ENCODE measurements at places on chromosomes 3 and 15. TPM values are rescaled to one million over a fixed set of nuclear protein-coding genes. Genes with fewer than 3 reads are reported as not detected.

Gene FBXW12
- 0.08 TPM for polyA plus RNA-seq

Gene IL20RB
- polyA plus RNA-seq: 83.2 TPM

Gene INKA1
- 26.3 TPM for polyA plus RNA-seq

Gene GABRB3
- polyA plus RNA-seq: 0.45 TPM

Gene CYP1A1
- polyA plus RNA-seq: 0.08 TPM

Gene NAA80
- polyA plus RNA-seq: 6.9 TPM

Gene PRSS50
- 0.06 TPM for polyA plus RNA-seq

Gene TPRG1
- 61.0 TPM for polyA plus RNA-seq

Gene ZNF501
- polyA plus RNA-seq: 0.89 TPM

Gene DHFR2
- 1.9 TPM for polyA plus RNA-seq

Gene ZBTB47
- 3.5 TPM for polyA plus RNA-seq

Gene HHATL
- 0.12 TPM for polyA plus RNA-seq

Gene CHRNA5
- 1.5 TPM for polyA plus RNA-seq

Gene DUOXA2
- 8.4 TPM for polyA plus RNA-seq

Gene SH3GL3
- 8.3 TPM for polyA plus RNA-seq

Gene PLA2G4D
- polyA plus RNA-seq: 1.0 TPM

Gene GABRR3
- not detected for polyA plus RNA-seq

Gene SAMMSON
- 0.47 TPM for polyA plus RNA-seq

Gene IQCB1
- 12.2 TPM for polyA plus RNA-seq

Gene CCNB2
- 5.9 TPM for polyA plus RNA-seq

Gene PIERCE2
- polyA plus RNA-seq: 0.73 TPM

Gene RPP14
- 7.5 TPM for polyA plus RNA-seq

Gene CTXN2
- not detected for polyA plus RNA-seq

Gene CFAP161
- polyA plus RNA-seq: 0.18 TPM

Gene AGBL1
- polyA plus RNA-seq: not detected

Gene KIF15
- 4.3 TPM for polyA plus RNA-seq

Gene SLC26A6
- 6.4 TPM for polyA plus RNA-seq

Gene FOXB1
- polyA plus RNA-seq: not detected

Gene ACTC1
- polyA plus RNA-seq: 1.0 TPM

Gene KCNH8
- polyA plus RNA-seq: 0.06 TPM

Gene CLK3
- polyA plus RNA-seq: 50.7 TPM

Gene ZBTB11
- polyA plus RNA-seq: 6.7 TPM

Gene FYTTD1
- polyA plus RNA-seq: 17.8 TPM

Gene USP19
- polyA plus RNA-seq: 19.4 TPM

Gene FETUB
- polyA plus RNA-seq: 5.0 TPM

Gene CIB2
- polyA plus RNA-seq: 0.49 TPM

All from esophagus (tissue), 2 donors.